Hypothalamus (tissue), 51 donors: ENCODE measurements at places on chromosomes 11 and 22.

DNA sequence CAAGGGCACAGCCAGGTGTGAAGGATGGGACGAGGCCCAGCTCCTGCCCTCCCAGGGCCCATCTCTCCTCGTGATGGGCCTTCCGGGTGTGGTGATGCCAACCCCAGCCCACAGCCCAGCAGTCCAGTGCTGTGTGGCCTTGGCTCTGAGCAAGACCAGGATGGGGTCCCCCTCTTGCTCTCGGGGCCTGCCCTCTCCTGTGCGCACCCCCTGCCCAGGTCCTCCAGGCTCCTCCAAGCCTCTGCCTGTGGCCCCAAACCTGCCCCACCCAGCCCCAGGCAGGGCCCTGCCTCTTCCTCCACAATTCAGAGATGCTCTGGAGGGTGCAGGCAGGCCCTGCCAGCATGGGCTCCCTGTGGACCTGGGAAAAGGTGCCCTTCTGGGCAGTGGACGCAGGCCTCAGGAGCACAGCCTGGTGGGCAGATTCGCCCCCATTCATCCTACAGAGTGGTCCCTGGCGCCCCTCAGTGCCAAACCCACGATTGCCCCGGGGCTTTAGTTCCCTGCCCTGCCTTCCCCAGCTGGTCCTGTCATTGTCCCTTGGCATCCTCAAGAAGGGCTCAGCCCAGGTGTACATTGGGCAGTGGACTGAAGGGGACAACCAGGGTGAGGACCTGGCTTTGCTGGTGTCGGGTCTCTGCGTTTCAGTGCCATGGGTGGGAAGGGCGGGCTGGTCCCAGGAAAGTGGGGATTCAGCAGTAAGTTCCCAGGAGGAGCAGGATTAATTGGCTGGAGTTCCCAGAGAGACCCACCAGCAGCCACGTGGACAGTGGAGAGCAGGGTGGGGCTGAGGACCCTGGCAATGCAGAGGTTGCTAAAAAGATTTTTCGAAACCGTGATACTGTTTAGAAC lies 19.8 kb downstream of the EIF1AD start:
- DNase-seq: no peak

DNA sequence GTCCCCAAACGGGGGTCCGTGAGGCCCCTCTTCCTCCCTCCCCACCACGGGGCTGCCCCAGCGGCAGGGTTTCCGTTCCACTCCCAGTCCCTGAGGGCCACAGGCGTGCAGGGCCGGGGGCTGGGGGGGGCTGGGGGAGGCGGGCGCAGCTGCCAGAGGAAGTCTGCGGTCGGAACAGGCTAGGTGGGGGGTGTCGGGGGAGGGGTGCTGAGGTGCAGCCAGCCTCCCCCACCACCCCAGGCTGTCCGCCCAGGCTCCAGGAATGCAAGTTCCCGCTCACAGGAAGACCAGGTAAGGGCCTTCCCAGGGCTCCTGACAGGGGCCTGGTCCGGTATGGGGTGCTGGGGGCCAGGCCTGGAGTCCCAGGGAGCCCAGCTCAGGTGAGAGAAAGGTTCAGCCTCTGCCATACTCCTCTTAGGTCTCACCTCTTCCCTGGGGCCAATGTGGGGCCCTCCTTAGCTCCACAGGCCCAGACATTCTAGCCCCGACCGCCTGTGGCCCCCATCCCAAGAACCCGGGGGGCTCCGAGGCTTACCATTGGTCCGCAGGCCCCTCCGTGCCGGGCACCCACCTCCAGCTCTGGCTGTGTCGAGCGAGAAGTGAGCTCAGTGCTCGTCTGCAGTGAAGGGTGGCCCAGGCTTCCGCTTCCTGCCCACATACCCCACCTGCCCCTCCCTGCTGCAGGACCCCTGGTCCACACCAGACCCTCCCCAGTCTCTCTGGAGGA lies at the start of gene PTPRCAP:
Gene PTPRCAP (minus strand): TSS at position 601 of the 727 bp plus-strand sequence. CDS start 63 bp downstream, at position 538.
- DNase-seq: no peak

DNA sequence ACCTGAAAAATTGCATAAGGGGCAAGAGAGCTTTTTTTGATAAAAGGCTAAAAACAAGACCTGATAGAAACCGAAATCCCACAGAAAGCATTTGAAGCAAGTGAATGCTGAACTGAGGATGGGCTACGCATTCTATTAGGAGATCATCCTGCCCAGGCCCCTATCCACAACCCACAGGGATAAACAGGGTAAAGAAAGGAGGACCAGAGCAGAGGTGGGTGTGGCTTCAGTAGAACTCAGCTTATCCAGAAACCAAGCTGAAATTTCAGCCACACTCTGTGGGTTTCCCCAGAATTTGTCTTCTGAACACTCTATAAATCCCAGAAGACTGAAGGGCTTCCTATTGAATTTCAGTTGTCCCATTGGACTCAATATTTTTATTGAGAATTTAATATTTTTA lies 195.1 kb downstream of the ETS1 start:
- no peak for DNase-seq

DNA sequence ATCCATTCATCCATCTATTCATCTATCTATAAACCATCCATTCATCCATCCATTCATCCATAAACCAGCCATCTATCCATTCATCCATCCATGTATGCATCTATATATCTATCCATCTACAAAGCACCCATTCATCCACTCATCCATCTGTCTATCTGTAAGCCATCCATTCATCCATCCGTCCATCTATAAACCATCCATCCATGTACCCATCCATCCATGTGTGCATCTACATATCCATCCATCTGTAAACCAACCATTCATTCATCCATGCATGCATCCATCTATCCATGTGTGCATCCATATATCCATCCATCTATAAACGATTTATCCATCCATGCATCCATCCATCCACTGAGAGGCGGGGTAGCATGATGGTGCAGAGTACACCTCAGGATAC lies 58.4 kb downstream of the MPPED1 start:
- no peak for DNase-seq

DNA sequence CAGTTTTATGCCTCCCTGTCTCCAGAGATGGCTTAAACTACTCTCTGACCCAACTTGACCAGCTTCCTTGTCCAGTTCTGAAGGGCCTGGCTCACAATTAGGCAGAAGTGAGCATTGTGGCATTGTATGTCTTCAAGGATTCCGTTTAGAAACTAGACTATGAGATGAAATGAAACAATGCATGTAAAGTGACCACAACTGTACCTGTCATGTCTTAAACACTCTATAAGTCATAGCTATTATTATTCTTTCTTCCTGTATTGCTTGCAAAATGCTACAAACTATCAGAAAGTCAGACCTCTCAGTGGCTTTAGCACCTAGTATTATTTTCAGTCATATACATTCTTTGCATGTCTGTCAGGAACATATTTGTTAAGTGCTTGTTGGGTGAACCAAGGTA lies 127.9 kb upstream of the MTMR2 start:
- no peak for DNase-seq

- no peak for DNase-seq
Observed at GRCh38 chr11:100706179-100706578, 19.1 kb downstream of the ARHGAP42 start.

DNA sequence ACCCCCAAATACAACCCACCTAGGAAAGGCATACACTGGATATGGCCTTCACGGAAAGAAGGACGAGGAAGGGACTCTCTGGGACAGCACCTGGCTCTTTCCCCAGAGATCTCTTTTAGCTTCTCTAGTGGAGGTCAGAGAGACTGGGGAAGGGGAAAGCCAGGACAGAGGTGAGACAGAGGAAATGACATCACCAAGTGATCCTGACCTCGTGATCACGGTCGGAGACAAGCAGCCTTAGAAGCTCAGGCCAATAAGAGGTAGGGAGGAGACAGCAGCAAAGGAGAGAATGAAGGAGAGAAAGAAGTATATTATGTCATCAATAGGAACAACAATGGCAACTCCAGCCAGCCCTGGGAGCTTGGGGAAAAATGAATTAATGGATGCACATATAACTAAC lies 15.4 kb upstream of the TMPRSS13 start:
- DNase-seq: no peak

DNA sequence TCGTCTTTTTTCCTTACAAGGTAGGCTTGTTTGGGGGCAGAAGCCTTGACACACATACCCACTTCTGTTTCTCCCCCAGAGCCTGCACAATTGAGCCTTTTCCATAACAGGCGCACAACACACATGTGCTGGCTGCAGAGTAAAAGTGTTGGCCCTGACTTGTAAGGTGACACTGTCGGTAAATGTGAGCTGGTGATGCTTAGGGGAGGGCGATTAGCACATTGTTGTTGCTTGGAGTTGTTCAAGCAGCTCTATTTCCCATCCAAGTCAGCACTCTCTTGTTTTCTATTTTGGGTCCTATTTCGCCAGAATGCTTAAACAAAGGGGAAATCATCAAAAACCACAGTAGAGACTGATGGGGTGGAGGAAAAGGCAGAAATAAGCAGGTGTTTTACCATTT lies 51.9 kb upstream of the PTPRJ start:
- no peak for DNase-seq
